ENCODE measurements at places on chromosomes 5 and 9.

- peak overlapping the region; percentile 58 for H3K4me3 ChIP-seq
- H3K4me1 ChIP-seq = peaks cover 14% of the 10 kb centered on the region
- peak overlapping the region; percentile 75 for H3K27ac ChIP-seq
- H3K27me3 ChIP-seq = no peaks in the 10 kb centered on the region
- H3K36me3 ChIP-seq = peaks cover 72% of the 10 kb centered on the region
- no peak for DNase-seq
Measured at GRCh38 chr9:132293145-132293721, 61.6 kb downstream of the SETX start.

GRCh38 chr5:145825751-145826180 lies 9.4 kb downstream of the PRELID2 start:
- H3K27ac ChIP-seq = no peak overlapping the region
- DNase-seq = no peak
- H3K4me1 ChIP-seq = no peaks in the 10 kb centered on the region
- no peak overlapping the region for H3K4me3 ChIP-seq
- H3K27me3 ChIP-seq = no peaks in the 10 kb centered on the region

- H3K27ac ChIP-seq = no peak overlapping the region
- no peak for DNase-seq
- H3K4me3 ChIP-seq = no peak overlapping the region
- no peaks in the 10 kb centered on the region for H3K4me1 ChIP-seq
- no peaks in the 10 kb centered on the region for H3K36me3 ChIP-seq
- H3K27me3 ChIP-seq = no peaks in the 10 kb centered on the region
Measured at GRCh38 chr5:57902095-57902494, 419.5 kb upstream of the ACTBL2 start.

DNA sequence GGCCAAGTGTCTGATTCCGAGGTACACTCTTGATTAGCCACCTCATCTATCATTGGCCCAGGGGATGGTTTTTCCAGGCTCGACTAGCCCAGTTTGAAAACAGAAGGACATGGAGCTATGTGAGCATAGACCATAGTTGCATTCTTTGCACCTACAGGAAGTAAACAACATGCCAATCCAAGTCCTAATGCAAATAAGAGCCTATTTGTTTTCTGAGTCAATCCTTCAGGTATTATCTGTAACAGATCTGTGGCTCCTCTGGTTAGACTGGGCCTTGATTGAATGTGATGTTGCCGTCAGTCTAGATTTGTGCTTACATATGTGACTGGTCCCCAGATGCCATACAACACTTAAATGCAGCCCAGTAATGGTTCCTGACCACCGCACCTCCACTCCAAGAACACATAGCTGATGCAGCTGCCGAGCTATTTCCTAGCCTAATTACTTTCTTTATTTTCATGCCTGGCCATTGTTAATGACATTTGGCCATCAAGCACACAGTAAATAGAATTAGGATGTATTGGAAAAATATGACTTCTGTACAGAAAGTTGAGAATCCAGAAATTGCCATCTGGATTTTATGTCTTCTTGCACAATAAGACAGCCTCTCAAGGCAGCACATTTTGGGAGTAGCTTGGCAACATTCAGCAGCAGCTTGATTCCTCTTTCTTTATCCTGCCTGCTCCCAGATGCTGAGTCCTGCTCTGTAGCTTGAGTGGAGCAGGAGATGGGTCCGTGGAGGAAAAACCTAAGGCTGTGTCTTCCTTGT lies 29.5 kb upstream of the ARHGAP26 start:
- no peak overlapping the region for H3K27ac ChIP-seq
- H3K4me3 ChIP-seq = no peak overlapping the region
- H3K27me3 ChIP-seq = no peaks in the 10 kb centered on the region
- DNase-seq = no peak

DNA sequence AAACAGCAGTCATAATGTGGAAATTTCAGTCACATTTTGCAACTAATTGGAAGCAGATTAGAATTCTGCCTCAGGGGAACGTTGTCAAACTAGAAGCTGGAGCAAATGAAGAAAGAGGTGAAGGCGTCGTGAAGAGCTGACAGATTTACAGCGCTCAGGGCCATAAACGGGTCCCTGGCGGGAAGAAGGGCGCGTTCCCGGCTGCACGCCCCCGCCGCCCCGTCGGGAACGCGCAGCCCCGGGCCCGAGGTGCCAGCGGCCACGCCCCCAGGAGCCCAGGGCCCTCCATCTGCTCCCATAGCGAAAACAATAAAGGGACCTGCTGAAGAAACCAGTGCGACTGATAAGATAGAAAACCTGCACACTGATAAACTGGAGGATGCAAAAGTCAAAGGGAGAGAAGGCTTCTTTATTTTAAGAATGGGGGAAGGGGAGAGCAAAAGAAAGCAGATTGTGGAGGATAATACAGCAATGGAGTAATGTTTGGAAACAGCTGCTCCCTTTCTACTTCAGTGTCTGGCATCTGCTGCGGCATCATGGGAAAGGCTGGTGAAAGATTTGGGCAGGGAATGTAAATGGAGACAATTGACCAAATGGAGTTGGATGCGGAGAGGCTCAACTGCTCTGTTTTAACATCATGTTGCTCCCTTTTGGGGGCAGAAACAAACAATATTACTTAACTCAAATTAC lies 11.1 kb downstream of the ZNF608 start:
- peaks cover 7% of the 10 kb centered on the region for H3K27me3 ChIP-seq
- H3K4me1 ChIP-seq = no peaks in the 10 kb centered on the region
- no peaks in the 10 kb centered on the region for H3K36me3 ChIP-seq
- no peak overlapping the region for H3K4me3 ChIP-seq
- no peak for DNase-seq

- H3K27ac ChIP-seq = no peak overlapping the region
- no peaks in the 10 kb centered on the region for H3K36me3 ChIP-seq
- H3K27me3 ChIP-seq = peaks cover 45% of the 10 kb centered on the region
- no peak for DNase-seq
- H3K4me3 ChIP-seq = no peak overlapping the region
Measured at GRCh38 chr5:74361406-74362358, 278.8 kb downstream of the ENC1 start.

DNA sequence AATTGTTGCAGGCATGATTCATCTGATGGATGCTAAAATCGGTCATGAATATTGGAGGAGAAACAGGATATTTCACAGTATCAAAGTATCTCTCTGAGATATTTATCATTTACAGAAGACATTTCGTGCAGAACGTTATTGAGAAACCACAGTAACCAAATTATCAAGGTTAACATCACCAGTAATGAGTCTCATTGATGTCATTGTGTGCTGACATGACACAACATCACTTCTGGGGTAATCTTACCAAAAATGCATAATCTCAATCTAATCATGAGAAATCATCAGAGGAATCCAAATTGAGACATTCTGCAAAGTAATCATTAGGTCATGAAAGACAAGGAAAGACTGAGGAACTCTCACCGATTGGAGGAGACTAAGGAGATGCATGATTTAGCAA lies 42.7 kb downstream of the C5orf22 start:
- H3K27ac ChIP-seq = no peak overlapping the region
- H3K4me1 ChIP-seq = no peaks in the 10 kb centered on the region
- peaks cover 34% of the 10 kb centered on the region for H3K27me3 ChIP-seq
- no peak for DNase-seq

DNA sequence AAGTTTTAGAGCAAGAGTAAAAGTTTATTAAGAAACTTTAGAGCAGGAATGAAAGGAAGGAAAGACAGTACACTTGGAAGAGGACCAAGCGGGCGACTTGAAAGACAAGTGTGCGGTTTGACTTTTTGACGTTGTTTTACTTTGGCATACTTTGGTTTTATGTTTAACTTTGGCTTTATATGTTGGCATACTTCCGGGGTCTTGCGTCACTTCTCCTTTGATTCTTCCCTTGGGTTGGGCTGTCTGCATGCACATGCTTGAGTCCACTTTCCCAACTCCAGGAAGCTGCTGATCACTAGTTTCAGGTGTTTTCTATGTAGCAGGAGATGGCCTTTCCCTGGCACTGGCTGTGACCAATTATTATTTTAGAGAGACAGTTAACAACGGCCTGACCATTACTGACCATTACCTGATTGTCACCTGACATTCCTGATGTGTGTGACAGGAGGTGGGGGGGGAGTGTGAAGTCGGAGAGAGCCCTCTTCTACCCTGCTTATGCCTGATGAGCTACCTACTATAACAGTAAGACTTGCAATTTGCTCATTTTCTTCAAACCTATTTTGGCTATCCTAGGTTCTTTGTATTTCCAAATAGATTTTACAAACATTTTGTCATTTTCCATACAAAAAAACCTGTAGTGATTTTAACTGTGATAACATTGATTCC lies 45.5 kb downstream of the TNFSF8 start:
- no peak for DNase-seq
- H3K36me3 ChIP-seq = no peaks in the 10 kb centered on the region
- peaks cover 19% of the 10 kb centered on the region for H3K4me1 ChIP-seq
- H3K27ac ChIP-seq = no peak overlapping the region
- no peak overlapping the region for H3K4me3 ChIP-seq
- no peaks in the 10 kb centered on the region for H3K27me3 ChIP-seq

- H3K27ac ChIP-seq = no peak overlapping the region
- no peaks in the 10 kb centered on the region for H3K4me1 ChIP-seq
- peaks cover 23% of the 10 kb centered on the region for H3K27me3 ChIP-seq
- no peak overlapping the region for H3K4me3 ChIP-seq
- H3K36me3 ChIP-seq = no peaks in the 10 kb centered on the region
Measured at GRCh38 chr5:14034963-14035362, 90.5 kb upstream of the DNAH5 start.

DNA sequence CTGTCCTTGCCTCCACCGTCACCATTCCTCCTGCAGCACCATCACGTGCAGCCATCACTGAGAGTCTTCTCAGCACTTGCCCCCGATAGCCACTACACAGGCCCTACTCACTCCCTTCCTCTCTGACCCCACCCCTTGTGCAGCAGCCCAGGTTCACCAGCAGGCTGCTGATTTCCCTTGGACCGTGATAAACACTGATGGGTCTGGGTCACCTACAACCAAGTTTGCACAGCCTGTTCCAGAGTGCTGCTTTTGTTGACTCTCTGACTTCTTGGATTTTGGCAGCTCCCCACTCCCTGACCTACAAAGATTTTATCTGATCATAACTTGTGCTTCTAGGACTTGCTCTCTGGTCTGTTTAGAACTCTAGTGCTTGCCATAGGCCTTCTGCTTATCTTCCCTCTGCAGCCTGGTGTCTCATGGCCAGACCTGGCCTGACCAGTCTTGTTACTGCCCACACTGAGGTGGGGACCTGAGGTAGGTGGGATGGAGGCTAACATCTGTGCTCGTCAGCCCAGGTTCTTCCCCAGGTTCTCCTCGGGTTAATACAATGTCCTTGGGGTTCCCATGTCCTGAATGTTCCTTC lies 109.3 kb downstream of the TARS1 start:
- H3K36me3 ChIP-seq = no peaks in the 10 kb centered on the region
- peaks cover 12% of the 10 kb centered on the region for H3K27me3 ChIP-seq
- no peak overlapping the region for H3K4me3 ChIP-seq
- H3K4me1 ChIP-seq = no peaks in the 10 kb centered on the region
- H3K27ac ChIP-seq = no peak overlapping the region

DNA sequence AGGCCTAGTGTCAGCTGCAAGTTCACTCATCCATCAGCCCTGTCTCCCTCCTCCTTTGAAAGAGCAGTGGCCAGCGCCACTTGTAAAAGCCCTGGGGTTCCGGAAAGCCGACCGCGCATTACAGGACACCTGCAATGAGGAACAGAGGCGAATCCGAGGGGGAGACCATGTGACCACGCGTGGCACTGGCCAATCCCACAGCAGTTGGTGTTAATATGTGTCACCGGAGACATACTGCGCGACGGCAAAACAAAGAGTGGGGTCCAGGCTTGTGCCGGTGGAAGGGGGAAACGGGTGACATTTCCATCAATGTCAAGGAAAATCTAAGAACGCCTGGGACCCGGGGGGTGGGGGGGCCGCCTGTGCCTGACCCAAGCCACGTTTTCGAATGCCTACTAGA lies 480.8 kb downstream of the SPATA31A7 start:
- no peaks in the 10 kb centered on the region for H3K36me3 ChIP-seq
- H3K4me1 ChIP-seq = peaks cover 5% of the 10 kb centered on the region
- no peaks in the 10 kb centered on the region for H3K27me3 ChIP-seq
- no peak for DNase-seq

- H3K36me3 ChIP-seq = no peaks in the 10 kb centered on the region
- no peak for DNase-seq
- H3K4me3 ChIP-seq = no peak overlapping the region
- H3K27ac ChIP-seq = no peak overlapping the region
- no peaks in the 10 kb centered on the region for H3K27me3 ChIP-seq
Measured at GRCh38 chr9:121717141-121717991, 65.9 kb downstream of the DAB2IP start.

DNA sequence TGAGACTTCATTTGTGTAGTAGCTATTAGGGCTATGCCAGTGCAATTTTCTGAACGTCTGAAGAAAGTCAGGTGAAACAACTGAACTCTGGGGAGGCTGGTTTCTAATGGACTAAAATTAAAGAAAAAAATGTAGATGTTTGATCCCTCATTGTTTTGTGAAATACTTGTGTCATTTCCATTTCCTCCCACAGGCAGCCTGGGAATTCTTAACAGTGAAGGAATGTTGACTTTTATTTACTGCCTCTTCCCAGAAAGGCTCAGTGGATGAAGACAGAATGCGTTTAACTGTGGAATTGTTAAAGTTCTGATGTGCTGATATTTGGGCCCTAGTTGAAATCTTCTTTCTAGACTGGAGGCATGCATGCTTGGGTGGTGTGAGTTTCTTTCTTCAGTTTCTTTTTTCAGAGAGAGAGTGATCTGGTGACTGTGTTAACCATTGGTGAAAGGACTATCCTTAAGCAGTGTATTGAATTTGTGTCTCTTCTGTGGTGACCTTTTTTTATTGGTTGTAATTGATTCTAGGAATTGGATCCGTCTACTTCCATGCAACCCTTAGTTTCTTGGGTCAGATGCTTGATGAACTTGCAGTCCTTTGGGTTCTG lies 15.5 kb downstream of the ACER2 start:
- no peak overlapping the region for H3K4me3 ChIP-seq
- H3K27ac ChIP-seq = no peak overlapping the region
- H3K36me3 ChIP-seq = no peaks in the 10 kb centered on the region
- no peaks in the 10 kb centered on the region for H3K27me3 ChIP-seq

DNA sequence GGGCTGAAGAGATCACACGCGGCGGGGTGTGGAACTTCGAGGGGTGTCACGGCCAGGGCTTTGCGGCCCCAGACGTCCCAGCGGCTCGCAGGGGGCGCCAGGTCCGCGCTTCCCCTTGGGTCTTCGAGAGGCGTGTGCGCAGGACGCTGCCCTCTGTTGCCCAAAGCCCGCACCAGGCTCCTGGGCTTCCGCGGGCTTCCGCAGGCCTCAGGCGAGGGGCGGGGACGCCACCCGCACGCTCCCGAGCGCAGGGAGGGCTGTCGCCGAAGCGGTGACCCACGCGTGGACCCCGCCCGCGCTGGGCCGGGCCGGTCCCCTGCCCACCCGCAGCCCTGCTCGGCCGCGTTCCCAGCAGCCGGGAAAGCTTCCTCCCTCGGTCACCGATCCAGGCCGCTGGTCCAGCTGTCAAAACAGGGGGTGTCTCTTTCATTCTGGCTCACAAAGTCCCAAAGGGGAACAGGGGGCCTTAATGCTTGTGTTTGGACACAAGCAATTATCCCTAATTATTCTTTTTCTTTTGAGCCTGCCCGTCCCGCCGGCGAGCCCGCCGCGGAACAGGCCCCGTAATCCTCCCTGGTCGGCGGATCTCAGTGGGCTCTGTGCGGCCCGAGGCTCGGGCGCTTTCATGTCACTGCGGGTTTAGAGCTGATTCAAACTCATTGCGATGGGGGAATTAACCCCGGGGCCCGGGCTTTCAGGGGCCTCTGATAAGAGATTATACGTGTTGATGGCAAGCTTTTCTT lies 60.6 kb downstream of the TMEM174 start:
- H3K4me1 ChIP-seq = no peaks in the 10 kb centered on the region
- no peak for DNase-seq
- H3K27me3 ChIP-seq = peaks cover 73% of the 10 kb centered on the region
- peaks cover 3% of the 10 kb centered on the region for H3K36me3 ChIP-seq
- H3K4me3 ChIP-seq = peak overlapping the region; percentile 71

GRCh38 chr5:103452089-103452488 lies 110.5 kb downstream of the NUDT12 start:
- no peak overlapping the region for H3K27ac ChIP-seq
- H3K4me3 ChIP-seq = no peak overlapping the region
- peaks cover 29% of the 10 kb centered on the region for H3K27me3 ChIP-seq
- DNase-seq = no peak
